ENCODE measurements at places on chromosomes 6 and 20. TPM values are rescaled to one million over a fixed set of nuclear protein-coding genes. Genes with fewer than 3 reads are reported as not detected.

GRCh38 chr6:123533862-123534648, 102.7 kb downstream of the TRDN start:
- no peak for DNase-seq

DNA sequence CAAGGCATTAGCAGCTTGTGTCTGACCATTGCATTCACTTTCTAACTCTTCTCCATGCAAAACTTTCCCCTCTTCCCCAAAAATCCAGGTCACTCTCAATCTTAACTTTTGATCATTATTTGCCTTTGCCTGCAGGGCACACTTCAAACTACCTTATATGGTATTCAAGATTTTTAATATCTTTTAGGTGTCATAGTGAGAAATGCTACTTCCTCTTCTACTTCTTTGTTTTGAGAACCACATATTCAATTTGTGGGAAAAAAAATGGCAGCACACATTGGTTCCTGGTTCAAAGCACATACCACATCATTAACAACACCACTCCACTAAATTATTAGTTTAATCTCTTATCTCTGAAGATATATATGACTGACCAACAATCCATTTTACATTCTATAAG, 1267.0 kb upstream of the CITED2 start:
- no peak for DNase-seq

- no peak for DNase-seq
These were observed 28.6 kb downstream of the PRPH2 start for GRCh38 chr6:42693725-42694323.

GRCh38 chr20:19918965-19919329, 98.2 kb upstream of the NAA20 start:
- DNase-seq: no peak

DNA sequence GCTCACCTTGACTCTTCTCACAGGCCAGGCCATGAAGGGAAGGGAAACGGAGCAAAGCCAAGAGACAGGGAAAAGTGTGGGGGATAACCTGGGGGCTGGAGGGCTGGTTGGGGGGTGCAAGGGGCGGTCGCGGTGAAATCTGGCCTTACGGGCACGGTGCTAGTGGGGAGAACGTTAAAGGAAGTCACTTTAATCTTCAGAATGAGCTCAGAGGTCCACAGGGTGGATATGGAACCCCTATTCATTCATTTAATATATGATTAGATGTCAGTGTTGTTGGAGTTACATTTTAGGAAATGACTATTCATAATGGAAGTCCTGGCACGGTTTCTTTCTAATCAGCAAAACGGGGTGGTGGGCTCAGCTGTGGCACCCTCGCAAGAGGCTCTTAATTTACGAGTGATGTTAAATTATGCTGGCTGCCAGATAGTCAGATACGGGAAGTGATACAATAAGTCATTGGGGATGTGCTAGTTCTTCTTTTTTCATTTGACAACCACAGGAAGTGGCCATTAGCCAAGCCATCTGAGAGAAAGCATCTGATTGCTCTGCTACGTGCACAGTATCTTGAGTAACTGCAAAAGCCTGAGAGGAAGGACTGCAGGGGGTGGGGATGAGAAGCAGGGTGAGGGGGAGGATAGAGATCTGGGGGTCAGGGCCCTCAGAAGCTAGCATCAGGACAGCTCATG, 253.0 kb downstream of the QKI start:
- peak; percentile 46 for DNase-seq

DNA sequence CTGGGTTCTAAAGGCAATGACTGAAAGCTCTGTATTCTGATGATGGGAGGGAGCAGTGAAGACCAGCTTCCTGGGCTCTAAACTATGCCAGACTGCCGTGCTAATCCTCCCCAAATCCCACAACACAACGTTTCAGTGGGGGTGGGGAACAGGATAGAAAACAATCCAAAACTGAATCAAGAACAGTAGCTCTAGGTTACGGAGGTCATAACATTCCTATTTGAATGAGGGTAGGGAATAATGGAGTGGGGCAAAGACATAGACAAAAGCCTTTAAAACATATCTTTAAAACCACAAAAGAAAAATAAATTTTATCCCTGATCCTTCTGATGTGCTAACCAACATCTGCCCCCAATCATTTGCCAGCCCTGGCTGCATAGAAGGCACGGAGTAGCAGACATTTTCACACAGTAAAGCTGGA, 7.8 kb downstream of the USP49 start:
- DNase-seq: no peak

DNA sequence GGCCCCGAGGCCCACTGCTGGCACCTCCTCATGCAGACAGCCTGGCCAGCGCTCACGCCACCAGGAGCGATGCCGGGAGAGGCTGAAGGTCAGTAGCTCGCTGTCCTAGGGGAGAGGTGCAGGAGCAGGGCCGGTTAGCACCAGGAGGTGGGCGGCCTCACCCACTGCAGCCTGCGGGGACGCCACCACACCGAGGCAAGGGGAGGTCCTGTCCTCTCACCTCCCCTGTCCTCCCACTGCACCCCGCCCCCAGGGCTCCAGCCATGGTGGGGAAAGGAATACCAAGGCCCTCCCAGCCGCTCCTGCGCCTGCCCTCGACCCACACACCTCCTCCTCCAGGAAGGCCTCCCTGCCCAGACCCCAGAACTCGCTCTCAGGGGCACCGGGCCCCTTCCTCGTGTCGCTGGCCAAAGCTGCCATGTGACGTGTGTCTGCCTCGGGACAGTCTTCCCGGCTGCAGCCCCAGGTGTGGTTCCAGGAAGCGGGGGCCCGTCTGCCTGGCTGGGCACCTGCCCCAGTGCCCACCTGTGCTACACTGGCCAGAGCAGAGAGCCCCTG, 6.5 kb downstream of the NKAIN4 start:
- no peak for DNase-seq

GRCh38 chr6:156880913-156881312, 103.7 kb downstream of the ARID1B start:
- no peak for DNase-seq

GRCh38 chr6:133704371-133704770, 184.5 kb upstream of the TCF21 start:
- DNase-seq: no peak

DNA sequence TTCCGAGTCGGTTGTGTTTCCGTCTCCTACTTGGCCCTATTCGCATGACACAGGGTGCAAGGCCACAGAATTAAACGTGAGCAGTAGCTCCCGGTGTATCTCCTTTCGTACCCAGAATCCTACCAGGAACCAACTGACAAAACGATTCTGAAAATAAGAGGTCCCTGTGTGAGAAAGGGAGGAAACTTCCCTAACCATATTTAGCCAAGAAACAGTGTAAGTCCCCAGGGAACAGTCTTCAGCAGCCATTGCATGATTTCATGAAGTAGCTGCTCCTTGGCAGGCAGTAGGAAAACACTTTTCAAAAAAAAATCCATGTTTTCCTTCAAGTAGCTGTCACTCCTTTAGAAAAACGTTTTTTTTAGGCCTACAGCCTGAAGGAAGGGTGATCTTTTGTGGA, 46.9 kb downstream of the PDE10A start:
- no peak for DNase-seq

DNAH8 gene
- 0.11 TPM for polyA plus RNA-seq

MCCD1 gene
- polyA plus RNA-seq: not detected

POU5F1 gene
- 0.37 TPM for polyA plus RNA-seq

PHACTR1 gene
- 12.1 TPM for polyA plus RNA-seq

UBD gene
- 0.56 TPM for polyA plus RNA-seq

Measured in left lung (tissue), 14 donors.